ENCODE measurements at places on chromosomes 16 and 17.

DNA sequence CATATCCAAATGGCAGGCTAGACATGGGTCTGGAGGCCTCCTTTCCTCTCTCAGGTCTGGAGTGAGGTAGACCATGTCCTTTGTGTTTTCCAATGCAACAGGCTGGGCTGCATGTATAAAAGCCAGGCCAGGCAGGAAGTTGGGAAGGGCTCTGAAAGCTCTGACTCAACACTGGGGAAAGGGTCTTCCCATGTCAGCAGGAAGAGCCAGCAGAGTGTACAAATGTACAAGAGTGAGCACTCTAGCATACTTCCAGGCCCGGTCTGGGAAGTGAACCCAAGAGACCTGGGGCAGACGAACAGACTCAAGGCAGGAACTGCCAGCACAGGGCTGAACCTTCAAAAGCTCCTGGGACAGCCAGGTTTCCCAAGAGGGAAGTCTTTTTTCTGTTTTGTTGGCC, 7.0 kb downstream of the ATPAF2 start:
- no peak for DNase-seq

DNA sequence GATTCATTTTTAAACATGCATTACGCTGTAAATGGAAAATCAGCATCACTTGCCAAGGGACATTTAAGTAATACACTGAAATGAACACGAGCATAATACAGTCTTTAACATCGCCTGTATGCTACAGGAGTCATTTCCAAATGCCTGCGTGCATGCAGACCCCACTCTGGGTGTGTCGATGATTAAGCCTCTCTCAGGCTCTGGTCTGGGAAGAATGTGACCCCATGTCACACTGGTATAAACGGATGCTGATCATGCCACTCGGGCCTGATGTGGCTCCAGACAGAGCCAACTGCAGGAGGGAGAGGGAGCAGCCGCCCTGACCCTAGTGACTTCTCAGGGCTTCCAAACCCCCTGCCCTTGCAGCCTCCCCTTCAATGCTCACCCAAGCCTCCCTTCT, 10.8 kb downstream of the EMP2 start:
- no peak for DNase-seq

DNA sequence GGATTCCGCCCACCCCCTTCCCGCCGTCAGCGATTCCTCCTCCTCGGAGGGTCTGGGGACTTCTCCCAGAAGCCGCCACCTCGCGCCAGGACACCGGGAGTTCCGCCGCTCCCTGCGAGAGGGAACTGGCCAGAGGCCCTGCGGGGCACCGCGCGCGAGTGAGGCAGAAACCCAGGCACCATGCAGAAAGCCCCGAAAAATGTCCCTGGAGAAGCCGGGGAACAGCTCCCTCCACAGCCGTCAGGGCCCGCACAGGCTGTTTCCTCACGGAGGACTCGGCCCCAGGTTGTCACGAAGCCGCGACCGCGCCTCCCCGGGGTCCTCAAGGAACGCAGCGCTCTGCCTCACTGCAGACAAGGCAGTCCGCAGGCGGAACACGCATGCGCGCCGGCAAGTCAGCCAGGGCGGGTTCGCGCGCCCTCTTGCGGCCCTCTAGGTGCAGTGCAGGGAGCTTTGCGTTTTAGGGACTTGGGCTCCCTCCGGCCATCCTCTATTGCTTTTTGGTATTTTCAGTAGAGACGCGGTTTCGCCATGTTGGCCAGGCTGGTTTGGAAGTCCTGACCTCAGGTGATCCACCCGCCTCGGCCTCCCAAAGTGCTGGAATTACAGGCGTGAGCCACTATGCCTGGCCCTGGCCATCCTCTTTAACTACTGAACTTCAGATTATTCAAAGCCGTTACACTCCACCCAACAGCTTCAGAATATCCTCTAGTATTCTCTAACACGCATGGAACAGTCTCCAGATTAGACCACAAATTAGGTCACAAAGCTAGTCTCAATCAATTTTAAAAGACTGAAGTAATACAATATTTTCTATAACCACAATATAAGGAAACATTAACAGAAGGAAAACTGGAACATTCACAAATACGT, 20.3 kb upstream of the ZNF287 start:
- peak; percentile 62 for DNase-seq

GRCh38 chr17:74215342-74215727, 2.0 kb downstream of the TTYH2 start:
- DNase-seq, result no peak

DNA sequence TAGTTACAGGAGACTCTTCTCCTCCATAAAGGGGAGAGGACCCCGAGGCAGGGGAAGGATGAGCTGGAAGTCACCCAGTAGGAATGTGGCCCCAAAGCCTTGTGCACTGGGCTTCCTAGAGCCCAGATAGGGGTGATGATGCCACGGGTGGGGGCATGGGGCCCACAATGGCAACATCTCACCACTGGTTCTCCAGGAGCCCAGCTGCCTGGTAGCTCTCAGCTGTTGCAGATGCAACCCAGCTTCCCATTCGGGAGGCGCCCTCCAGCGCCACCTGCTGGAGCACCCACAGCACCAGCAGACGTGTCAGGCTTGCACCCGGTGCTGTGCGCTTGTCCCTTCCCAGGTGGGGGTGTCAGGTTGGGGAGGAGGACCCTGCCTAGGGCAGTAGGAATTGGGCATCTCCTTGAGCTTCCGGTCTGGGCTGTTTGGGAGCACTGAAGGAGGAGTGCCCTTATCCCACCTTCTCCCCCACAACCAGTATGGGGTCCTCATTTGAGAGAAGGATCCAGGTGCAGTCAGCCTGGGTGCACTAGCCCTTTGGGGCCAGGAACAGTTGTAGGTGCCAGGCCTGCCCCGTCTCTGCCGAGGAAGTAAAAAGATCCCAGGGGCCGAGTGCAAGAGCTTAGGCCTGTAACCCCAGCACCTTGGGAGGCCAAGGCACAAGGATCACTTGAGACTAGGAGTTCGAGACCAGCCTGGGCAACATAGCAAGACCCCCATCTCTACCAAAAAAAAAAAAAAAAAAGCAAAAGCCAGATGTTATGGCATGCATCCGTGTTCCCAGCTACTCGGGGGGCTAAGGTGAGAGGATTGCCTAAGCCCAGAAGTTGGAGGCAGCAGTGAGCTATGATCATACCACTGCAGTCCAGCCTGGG, 14.4 kb downstream of the CDIPT start:
- DNase-seq, result no peak

- no peak for DNase-seq
Observed at GRCh38 chr17:33874617-33875060, 380.4 kb upstream of the CCL2 start.

DNA sequence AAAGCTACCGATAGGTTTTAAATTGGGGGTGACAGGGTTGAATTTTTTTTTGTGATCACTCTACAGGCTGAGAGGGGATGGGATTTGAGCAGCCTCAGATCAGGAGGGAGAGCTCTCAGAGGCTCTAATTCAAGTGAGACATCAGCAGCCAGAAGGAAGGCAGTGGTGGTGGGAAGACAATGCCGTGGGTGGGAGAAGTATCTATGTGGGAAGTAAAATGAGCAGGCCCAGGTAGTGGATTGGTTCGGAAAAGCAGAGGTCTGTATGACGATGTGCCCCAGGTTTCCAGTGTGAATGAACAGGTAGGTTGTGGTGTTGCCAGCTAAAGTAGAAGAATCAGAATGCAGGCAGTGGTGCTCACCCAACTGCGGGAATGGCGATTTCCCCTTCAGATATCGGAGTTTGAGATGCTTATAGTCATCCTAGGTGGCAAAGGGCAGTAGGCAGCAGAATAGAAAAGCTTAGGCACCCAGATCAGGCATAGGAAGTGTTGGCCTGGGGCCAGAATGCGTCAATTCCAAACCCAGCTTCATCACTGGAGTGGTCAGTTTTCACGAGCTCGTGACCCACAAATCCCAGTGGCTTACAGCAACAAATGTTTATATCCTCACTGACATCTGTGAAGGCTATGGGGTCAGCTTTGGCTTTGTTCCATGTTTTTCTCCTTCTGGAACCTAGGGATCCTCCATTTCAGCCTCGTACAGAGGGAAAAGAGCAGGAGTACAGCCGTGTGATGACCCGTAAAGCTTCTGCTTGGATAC, 24.0 kb downstream of the MEOX1 start:
- no peak for DNase-seq

GRCh38 chr17:27296428-27296979, 2.6 kb downstream of the WSB1 start:
- DNase-seq, result no peak

- no peak for DNase-seq
Observed at GRCh38 chr16:89716916-89717687, 3.6 kb downstream of the VPS9D1 start.

DNA sequence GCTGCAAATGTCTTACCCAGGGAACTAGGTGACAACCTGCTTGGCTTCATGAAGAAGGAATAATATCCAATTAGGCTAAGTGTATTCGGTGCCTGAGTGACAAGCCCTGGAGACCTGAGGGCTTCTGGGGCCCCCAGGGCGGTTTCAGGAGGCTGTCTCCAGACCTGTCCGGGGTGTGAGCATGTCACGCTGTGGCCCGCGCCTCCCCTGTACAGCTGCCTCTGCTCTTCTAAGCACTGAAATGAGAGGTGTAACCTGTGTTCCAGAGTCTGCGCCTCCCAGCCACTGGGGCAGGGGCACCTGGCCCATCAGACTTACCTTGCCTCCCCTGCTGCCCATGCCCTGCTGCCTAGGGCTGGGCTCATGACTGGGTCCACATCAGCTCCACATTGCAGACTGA, 114.3 kb downstream of the WWOX start:
- DNase-seq, result no peak

DNA sequence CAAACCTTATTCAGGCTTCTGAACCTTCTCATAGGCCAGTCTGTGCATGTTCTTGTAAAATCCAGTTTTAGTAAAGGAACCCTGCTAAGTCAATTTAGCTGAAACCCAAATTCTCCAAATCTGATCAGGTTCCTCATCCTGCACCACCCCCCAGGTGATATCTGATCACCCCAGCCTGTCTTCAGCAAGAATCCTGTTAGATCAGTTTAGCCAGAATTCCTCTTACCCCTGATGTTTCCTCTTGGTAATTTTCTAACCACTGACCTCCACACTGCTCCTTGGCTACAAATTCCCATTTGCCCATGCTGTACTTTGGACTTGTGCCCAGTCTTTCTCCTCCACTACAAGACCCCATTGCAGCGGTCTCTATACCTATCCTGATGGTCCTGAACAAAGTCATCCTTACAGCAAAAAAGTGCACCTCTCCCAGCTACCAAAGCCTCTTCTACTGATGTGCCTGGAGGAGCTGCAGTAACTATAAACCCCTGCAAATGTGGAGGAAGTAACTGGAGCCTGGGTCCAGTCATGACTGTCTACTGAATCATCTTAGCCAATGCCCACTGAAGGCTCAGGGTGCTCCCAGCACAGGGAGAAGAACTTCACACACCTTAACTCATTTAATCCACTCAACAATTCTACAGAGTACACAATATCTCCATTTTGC, 23.8 kb downstream of the TEX14 start:
- no peak for DNase-seq

DNA sequence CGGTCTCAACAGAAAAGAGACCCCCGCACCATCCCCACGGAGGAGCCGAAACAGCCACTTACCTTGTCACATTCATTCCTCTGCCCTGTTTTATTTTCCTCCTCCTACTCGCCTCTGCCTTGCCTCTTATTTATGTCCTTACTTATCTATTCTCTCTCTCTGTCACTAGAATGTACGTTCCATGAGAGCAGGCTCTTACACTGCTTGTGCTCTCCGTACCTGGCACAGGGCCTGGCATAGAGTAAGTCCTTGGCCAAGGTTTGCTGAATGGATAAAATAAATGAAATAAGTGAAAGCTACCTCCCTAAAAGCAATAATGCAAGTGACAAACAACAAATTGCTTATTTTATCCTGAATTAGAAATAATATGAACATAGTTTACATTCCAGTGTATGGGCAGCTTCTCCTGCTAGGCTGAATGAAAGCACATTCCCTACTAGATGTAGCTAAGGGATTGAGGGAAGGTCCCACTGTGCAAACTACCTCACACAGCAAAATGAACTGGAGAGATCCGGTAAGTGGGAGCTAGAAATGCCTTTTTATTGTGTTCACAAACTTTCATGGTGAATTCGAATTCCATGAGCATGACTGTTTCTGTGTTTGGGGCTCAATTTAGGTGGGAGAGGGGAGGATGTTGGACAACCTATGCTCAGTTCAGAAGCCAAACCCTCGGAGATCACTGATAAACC, 173.1 kb downstream of the PARN start:
- no peak for DNase-seq

DNA sequence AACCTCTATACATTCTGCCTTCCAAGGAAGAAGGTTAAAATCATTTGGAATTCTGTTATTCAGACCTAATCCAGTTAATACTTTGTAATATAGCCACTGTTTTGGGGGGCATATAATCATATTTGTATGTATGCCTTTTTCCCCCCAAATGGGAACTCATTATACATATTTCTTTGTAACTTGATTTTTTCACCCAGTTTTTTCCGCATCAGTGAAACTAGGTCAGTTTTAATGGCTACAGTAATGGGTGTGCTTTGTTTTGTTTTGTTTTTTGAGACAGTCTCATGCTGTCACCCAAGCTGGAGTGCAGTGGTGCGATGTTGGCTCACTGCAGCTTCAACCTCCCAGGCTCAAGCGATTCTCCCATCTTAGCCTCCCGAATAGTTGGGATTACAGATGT, 54.9 kb downstream of the WWP2 start:
- no peak for DNase-seq

- no peak for DNase-seq
Observed at GRCh38 chr16:73086108-73086507, 38.2 kb upstream of the ZFHX3 start.

GRCh38 chr17:19302791-19303331, 59.7 kb downstream of the B9D1 start:
- no peak for DNase-seq

- no peak for DNase-seq
Observed at GRCh38 chr17:4503283-4504025, 4.8 kb downstream of the SPNS2 start.

- no peak for DNase-seq
Observed at GRCh38 chr17:17882082-17882581, 45.3 kb upstream of the SREBF1 start.

DNA sequence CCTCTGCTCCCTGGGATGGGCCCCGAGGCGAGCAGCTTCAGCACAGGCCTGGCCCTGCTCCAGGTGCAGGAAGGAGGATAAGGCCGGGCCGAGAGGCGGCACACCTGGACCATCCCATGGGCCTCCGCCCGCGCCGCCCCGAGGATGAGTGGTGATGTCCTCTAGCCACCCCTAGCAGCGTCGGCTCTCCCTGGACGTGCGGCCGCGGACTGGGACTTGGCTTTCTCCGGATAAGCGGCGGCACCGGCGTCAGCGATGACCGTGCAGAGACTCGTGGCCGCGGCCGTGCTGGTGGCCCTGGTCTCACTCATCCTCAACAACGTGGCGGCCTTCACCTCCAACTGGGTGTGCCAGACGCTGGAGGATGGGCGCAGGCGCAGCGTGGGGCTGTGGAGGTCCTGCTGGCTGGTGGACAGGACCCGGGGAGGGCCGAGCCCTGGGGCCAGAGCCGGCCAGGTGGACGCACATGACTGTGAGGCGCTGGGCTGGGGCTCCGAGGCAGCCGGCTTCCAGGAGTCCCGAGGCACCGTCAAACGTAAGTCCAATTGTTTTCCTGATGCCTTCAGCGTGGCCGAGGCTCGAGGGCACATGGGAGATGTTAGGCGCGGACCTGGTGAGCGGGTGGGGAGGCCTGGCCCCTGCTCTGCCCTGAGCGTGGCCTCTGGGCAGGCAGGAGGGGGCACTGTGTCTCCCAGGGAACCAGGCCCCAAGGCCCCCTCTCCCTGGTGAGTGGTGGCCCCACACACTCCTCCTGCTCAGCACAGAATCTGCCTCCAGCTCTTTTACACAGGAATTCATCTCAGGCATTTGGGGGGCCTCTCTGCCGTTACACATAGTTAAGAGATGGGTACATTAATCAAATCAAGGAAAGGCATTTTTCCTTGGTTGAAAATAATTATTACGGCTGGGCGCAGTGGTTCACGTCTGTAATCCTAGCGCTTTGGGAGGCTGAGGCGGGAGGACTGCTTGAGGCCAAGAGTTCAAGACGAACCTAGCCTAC, 855 bp downstream of the TMEM204 start:
- no peak for DNase-seq

Measured in smooth muscle cell of the brain vasculature (primary cell).